ENCODE measurements at places on chromosomes 12 and 14.

- no peak for DNase-seq
Observed at GRCh38 chr12:92615703-92616102, 87.1 kb upstream of the PLEKHG7 start.

DNA sequence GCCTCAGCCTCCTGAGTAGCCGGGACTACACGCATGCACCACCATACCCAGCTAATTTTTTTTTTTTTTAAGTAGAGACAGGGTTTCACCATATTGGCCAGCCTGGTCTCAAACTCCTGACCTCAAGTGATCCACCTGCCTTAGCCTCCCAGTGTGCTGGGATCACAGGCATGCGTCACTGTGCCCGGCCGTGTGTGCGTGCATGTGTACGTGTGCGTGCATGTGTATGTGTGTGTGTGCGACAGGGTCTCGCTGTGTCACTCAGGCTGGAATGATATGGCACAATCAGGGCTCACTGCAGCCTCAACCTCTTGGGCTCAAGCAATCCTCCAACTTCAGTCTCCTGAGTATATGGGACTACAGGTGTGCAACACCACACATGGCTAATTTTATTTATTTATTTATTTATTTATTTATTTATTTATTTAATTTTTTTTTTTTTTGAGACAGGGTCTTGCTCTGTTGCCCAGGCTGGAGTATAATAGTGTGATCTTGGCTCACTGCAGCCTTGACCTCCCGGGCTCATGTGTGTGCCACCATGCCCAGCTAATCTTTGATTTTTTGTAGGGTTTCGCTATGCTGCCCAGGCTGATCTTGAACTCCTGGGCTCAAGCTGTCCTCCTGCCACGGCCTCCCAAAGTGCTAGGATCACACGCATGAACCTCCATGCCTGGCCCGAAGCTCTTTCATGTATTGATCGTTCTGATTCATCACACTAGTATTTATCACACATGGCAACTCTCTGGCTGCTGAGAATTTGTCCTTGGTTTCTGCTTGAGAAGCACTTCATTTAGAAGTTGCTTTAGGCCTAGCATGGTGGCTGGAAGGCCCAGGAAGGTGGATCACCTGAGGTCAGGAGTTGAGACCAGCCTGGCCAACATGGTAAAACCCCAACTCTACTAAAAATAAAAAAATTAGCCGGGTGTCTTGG lies 35.9 kb upstream of the CLIP1 start:
- no peak for DNase-seq

DNA sequence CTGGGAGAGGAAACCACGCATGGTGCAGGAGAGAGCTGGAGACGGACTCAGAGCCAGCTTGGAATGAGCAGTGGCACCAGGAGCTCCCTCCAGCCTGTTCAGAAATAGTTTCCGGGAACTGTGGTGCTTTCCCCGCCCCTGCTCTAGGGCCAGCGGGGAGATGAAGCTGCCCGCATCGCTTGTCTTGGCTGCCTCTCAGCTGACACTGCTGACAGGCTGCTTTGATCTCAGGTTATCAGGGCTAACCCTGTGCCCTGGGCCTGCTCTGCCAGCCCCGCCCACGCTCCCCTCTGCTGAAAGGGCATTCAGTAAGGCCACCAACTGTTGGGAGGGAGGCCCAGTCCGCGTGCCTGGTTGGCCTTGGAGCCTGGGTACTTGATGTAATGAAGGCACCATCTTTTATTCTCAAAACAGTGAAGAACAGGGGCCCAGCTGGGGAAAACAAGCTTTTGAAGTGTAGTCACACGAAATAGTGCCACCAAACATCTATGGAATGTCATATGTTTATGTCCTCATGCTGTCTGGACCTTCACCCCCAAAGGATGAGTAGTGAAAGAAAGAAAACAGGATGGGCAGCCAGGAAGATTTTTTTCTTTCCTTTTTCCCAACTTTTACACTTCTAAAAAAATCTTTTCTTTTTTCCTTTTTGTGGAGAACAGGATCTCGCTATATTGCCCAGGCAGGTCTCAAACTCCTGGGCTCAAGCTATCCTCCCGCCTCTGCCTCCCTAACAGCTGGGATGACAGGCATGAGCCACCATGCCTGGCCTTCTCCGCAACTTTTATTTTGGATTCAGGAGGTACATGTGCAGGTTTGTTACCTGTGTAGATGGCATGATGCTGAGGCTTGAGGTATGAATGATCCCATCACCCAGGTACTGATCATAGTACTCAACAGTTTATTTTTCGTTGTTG lies 115.9 kb upstream of the TBX3 start:
- DNase-seq: no peak

GRCh38 chr14:58667900-58668299 lies 30.1 kb downstream of the DACT1 start:
- DNase-seq: no peak

GRCh38 chr14:104131968-104132732 lies 6.2 kb upstream of the KIF26A start:
- no peak for DNase-seq
